ENCODE measurements at places on chromosomes 3 and 15.

DNA sequence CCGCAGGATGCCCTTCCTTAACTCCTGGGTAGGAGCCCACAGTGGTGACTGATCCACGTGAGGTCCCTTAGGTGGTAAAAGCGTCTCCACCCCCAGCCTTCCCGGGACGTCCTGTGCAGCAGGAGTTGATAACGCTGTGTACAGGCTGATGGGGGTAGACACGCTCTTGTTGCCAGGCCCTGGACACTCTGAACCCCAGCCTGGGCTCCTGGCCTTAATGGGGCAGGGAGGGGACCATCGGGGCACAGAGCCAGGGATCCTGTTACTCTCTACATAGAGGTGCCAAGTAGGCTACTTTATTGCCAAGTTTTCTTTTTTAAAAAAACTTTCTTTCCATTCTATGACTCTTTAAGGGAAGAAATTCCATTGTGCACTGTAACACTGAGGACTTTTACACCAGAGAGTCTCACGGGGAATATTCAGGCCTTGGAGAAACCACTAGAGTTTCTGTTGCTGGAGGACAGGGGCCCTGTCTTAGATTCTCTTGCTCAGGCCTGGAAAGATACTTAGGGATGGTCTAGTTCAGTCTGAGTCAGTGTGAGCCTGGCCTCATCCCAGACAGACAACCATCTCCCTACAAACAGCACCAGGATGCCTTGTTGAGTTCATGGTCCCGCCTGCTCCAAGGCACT is 104.3 kb upstream of the RNU6-1 start:
- no peak for DNase-seq

DNA sequence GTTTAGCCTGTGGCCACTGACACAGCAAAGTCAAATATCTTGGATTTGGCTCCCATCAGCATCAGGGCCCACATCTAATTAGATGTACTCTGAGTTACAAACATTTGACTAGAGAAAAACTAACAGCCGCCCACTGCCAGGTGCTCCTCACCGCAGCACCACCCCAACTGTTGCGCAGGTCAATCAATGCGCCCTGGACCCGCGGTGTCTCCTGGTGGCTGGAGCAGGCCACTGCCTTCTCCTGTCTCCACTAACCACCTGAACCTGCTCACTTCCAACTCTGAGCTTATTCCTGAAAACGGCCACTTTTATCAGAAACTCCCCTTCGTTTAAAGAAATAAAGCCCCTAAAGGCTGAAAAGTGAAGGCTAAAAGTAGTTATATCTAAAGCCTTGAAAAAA is 4.3 kb downstream of the RIOX2 start:
- no peak for DNase-seq

DNA sequence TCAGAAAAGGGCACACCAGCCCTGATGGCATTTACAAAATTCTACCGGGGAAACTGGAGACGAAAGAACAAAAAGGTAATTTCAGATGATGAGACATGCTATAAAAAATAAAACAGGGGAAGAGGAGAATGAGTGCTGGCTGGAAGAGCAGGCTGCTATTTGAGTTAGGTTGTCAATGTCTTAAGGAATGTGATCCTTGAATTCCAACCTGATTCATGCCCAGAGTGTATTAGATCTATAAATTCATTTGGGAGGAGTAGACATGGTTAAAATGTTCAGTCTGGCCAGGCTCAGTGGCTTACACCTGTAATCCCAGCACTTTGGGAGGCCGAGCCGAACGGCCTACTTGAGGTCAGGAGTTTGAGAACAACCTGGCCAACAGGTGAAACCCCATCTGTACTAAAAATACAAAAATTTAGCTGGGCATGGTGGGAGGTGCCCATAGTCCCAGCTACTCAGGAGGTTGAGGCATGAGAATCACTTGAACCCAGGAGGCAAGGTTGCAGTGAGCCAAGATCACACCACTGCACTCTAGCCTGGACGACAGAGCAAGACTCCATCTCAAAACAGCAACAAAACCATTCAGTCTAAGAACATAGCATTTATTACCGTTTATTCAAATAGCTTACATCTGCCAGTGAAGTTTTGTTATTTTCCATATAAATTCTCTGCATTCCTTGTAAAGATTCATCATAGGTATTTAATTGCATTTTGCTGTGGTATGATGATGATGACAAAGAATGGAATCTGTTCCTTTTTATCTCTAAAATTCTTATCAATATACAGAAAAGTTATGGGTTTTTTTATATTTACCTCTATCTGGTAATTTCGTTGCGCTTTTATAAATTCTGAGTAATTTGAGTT is 126.7 kb upstream of the NR2E3 start:
- DNase-seq, result no peak

DNA sequence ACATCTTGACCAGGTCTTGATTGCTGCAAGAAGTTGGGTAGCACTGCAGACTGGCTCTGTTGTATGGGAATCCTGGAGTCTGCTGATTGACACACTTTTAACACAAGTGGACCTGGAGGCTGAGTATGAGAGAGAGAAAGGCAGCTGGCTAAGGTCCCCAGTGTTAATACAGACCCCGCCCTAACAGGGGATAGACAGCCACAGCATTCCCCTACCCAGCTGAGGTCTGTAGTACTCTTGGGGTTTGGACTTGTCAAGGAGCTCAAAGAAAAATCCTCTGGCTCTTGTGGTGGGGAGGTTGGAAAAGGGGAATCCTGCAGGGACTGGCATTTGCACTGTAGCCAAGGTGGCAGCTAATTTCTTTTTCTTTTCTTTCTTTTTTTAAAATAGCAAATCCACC is 192.7 kb downstream of the ZNF621 start:
- DNase-seq, result no peak

DNA sequence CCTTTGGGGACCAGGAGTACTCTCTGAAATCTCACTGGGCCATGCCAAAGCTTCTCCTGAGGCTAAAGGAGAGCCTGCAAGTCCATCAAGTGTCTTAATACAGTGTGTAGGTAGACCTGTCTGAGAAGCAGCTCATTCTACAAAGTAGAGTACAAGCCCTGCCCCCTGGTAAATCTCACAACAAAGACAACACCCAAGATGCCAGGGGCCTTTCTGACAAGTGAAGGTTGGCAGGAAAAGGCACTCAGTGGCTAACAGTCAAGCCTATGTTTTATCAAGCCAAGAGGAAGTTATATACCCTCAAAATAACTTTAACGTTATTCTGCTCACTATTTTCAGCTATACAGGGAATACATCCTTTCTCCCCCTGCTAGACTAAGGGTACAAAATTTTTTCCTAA is 58.3 kb downstream of the NMNAT3 start:
- DNase-seq, result no peak

DNA sequence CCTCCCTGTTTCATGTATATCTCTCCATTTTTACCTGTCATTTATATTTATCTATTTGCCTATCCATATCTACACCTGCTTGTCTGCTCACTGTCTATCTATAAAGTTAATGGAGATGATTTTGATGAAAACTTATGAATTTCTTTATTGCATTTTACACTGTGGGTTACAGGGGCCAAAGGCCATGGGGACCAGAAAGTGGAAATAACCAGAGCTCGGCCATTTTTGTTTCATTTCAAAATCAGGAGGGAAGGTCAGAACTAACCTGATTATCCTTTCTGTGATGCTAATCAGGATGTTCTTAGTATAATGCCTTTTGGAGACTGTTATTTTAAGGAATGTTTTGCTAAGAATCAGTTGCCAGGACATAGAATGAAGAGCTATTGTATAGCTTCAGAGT is 147.2 kb downstream of the LPP start:
- no peak for DNase-seq

DNA sequence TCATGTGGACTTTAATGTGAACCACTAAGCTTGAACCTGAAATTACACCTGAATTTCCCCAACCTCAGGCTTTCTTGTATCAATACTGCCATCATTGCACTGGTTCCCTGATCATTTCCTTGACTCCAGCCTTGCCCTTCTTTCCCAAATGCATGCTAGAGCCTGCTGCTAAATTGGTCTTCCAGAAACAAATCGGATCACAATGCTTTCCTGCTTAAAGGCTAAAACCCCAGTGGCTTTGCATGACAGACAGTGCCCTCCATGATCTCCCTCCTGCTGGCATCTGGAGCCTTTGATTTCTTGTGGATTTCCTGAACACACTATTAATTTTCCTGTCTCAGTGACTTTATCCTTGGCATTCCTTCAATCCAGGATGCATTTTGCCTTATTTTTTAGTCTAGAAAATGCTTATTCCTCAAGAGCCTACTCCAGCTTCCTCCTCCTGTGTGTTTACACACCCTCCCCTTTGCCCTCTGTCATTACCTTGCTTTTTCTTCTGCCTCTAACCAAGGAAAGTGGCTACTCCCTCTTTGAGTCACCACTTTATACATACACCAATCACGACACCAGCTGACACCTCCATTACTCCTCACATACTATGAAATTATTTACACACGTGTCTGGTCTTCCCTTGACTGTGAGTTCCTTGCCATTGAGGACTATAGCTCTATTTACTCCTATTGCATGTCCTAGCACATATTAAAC is 214.6 kb downstream of the KCNAB1 start:
- DNase-seq, result no peak

DNA sequence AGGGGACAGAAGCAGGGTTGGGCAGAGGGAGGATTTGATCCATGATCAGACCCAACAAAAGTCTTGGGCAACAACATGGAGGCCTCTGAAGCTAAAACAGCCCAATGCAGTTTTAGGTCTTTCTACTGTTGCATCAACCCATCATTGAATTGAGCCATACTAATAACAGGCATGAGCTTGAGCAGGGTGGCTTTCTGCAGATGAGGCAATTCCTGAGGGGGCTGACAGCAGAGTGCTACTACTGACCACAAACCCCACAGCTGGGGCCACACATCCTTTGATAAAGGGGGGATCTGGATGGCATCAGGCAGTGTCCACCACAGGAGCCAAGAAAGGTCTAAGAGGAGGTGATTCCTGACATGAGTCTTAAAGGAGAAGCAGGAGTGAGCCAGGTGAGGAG is 517.0 kb upstream of the PPP2R3A start:
- no peak for DNase-seq

GRCh38 chr3:37562876-37563275 is 298.8 kb upstream of the CTDSPL start:
- peak; percentile 11 for DNase-seq

- no peak for DNase-seq
Observed at GRCh38 chr3:46672349-46672695, 21.2 kb downstream of the ALS2CL start.

DNA sequence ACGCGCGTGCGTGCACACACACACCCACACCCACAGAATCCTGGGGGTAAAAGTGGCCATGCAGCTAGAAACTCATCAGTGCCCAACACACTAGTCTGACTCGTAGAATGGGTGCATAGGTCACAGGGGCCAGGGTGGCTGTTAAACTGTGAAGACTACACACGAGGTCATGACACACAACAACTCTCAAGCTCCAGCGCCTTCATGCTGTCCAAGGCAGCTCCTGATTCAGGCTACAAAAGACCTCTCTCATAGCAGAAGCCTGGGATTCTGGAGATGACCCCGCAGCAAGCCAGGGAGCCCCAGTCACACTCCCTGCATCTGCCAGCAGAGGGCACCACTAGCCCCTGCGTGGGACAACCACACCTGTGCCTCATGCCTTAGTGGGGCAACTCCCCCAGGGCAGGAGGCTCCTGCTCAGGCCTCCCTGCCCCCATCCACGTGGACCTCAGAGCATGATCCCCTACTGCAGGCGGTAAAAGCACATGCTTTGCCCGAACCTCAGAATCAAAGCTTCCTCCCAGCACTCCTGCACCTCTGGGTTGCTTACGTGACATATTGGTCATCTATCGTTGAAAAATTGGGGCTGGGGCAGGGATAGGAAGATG is 93.1 kb downstream of the LRIG1 start:
- peak; percentile 32 for DNase-seq

All from NCI-H1105 treated with DMSO at 0.1 percent for 48 hours (cell line).